Effector CD4-positive, alpha-beta T cell (primary cell): ENCODE measurements at places on chromosomes 6 and 20.

DNA sequence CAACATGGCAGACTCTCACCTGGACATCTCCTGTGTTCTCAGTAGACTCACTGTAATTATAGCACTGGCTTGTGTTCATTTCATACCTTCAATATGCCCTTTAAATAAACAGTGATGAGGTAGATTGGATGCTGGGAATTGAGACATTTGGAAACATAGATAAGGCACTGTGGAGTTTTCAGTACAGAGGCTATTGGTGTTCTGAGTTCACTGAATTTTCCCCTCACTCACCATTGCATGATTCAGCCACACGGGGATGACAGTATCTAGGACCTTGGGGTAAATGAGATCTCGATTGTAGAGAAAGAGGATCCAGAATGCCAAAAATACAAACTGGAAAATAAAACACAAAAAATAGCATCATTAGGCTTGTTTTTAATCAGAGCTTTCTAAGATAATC, 12.6 kb downstream of the ADTRP start:
- no peak for DNase-seq

GRCh38 chr6:13284646-13285045, 43.7 kb downstream of the TBC1D7 start:
- no peak for DNase-seq

GRCh38 chr6:110211753-110212152, 31.5 kb downstream of the CDC40 start:
- DNase-seq, result no peak

DNA sequence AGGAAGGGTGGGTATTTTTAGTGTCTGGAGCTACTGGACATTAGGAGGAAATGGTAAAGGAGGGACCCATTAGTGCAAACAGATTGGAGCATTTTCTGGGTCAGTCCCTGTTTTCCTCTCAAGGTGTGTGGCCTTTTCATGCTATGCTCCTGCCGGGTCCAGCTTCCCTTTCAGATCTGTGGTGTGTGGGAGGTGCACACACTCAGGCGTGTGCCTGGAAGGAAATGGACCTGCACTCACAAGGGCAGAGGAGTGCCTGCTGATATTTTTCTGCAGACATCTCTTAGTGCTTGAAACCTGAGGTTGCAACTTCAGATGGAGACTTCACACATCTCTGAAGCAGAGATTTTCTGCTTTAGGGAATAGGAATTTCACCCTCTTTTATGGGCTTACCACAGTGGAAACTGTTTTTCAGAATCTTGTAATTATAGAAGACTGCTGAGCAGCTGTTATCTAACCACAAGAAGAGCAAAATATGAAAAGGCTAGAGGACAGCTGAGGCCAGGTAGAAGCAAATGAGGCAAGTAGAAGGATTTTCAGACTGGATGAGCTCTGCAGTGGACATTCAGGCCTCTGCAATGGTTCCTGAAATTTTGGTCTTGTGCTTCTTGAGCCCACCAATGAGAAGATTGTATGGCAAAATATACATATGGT, 764.3 kb downstream of the QKI start:
- DNase-seq, result no peak

DNA sequence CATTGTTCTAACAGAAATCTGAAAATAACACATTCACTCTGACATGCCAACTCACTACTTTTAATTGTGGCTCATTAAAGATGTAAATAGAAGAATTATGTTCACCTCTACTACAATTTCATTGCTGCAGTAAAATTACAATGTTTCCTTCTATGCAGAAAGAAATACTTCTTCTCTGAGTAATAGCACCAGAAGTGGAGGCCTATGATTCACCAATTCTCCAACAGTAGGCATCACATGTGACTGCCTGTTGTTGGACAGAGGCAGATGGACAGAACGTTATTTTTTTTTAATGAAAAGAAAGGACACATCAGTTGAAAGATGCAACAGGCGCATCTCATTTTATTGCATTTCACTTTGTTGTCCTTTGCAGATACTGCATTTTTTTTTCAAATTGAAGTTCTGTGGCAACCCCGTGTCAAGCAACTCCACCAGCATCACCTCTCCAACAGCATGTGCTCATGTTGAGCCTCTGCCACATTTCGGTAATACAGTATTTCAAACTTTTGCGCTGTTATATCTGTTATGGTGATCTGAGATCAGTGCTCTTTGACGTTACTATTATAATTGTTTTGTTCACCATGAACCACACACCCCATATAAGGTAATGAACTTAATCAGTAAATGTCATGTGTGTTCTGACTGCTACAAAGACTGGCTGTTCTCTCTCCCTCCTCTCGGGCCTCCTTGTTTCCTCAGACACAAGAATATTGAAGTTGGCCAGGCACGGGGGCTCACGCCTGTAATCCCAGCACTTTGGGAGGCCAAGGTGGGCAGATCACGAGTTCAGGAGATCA, 121.4 kb downstream of the ATXN1 start:
- DNase-seq, result no peak

- no peak for DNase-seq
These were observed 140.7 kb downstream of the RNASET2 start for GRCh38 chr6:166815629-166816028.

GRCh38 chr20:57038608-57039440, 227.6 kb downstream of the BMP7 start:
- DNase-seq, result no peak

- DNase-seq, result no peak
These were observed 14.7 kb upstream of the KCNG1 start for GRCh38 chr20:51037532-51038115.

GRCh38 chr6:164628302-164628931, 681.0 kb downstream of the C6orf118 start:
- DNase-seq, result no peak

DNA sequence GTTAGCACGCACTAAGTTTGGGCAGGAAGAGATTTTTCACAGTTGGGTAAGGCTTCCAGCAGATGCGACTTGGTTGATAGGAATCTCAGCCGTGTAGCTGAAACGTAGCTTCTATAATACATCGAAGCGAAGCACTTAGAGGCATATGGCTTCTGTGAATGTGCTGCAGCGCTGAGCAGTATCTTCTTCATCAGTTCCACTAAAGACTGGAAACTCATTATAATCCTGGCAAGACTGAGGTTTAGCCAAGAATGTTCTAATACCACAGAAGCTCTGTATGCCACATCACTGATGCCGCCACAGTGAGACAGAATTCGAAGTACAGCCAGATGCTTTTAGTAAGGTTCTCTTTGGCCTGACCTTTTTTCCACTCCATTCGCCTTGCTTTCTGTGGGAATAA, 680.2 kb upstream of the AGPAT4 start:
- DNase-seq, result no peak

DNA sequence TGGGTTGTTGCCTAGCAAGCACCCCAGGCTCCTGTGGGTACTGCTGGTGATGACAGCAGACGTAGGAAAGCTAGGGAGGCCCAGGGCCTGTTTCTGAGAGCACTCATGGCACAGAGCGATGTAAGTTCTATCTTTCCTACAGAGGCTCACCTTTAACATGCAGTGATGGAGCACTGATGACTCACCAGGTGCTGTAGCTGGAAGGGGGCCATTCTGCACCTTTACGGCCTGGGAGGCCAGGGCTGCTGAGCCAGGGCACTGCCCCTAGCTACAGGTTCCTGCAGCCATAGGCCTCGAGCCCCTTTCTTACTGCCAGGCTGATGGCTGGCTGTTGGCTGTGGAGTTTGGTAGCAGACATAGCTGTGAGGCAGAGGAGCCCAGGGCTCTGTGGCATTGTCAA, 31.1 kb upstream of the GPR6 start:
- no peak for DNase-seq

DNA sequence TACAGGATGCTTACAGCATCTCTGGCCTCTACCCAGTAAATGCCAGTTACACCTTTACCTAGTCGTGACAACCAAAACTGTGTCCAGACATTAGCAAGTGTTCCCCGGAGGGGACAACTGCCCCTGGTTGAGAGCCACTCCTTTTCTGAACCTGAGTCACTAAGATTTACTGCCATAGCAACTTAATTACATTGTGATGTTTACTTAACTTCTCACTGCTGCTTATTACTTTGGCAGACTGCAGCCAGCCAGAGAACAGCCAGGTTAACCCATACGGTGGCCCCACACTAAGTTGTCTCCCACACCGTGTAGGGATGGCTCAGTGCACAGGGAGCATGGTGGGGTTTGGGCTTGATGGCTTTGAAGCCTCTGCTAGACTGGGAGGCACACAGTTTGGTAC, 204.7 kb upstream of the SULF2 start:
- DNase-seq, result no peak

- no peak for DNase-seq
These were observed 56.7 kb downstream of the TRERF1 start for GRCh38 chr6:42394881-42395620.

DNA sequence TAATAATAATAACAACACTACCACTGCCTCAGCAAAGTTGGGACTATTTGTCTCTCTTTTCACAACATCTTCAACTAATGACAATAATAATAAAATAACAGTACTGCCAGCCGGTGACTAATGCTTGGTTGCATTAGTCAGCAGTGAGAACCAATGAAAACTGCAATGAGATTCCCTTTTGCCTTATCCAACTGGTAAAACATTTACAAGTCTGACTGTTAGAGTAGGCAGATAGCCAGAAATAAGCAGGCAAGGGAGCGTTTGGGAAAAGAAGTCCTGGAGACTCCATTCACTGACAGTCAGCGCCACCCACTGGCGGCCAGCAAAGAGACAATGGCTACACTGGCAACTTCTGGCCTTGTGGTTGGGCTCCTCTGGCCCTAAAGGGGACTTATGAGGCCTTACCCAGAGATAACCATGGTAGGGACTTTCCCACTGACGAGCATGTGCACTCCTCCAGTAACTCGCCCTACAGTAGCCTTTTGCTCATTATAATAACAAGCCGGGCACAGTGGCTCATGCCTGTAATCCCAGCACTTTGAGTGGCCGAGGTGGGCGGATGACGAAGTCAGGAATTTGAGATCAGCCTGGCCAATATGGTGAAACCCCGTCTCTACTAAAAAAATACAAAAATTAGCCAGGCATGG, 3.4 kb upstream of the NSFL1C start:
- no peak for DNase-seq
